ENCODE measurements at places on chromosomes 5 and 9. TPM values are rescaled to one million over a fixed set of nuclear protein-coding genes. Genes with fewer than 3 reads are reported as not detected.

GRCh38 chr5:100026606-100027005 is 508.6 kb upstream of the FAM174A start:
- no peak for DNase-seq

GRCh38 chr9:14722391-14723035 is at the start of gene CER1:
Gene CER1 (minus strand): TSS chr9:14722733. CDS start chr9:14722672, 61 bp downstream.
- DNase-seq = no peak

Gene GOLGA2
- total RNA-seq = 69.4 TPM

Gene FBN2
- total RNA-seq = 106 TPM

DNA sequence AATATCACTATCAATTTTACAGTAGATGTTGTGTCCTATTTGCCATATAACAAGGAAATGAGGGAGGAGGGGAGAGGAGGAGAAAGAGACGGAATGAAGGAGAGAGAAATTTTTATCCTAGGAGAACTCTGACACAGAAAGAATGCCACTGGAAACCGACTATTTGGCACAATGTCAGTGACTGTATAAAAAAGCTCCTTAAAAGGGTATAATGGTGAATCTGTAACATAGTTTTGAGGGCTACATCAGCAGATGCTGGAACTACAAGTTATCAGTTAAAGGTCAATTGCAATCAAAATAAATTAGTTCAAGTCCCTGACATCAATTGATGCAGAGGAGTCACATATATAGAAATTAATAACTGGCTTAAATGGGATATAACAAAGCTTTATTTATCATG is 5.7 kb downstream of the EDIL3 start:
- DNase-seq = no peak

- DNase-seq = no peak
These were observed 112.3 kb downstream of the SMARCA2 start for GRCh38 chr9:2127486-2127885.

GRCh38 chr9:98444601-98445000 is 189.2 kb upstream of the TBC1D2 start:
- no peak for DNase-seq

GRCh38 chr5:57327561-57328367 is 153.9 kb downstream of the GPBP1 start:
- no peak for DNase-seq

- DNase-seq = no peak
These were observed 28.4 kb downstream of the NEURL1B start for GRCh38 chr5:172669386-172670004.

Gene FOXD4L4
- 0.13 TPM for total RNA-seq

DNA sequence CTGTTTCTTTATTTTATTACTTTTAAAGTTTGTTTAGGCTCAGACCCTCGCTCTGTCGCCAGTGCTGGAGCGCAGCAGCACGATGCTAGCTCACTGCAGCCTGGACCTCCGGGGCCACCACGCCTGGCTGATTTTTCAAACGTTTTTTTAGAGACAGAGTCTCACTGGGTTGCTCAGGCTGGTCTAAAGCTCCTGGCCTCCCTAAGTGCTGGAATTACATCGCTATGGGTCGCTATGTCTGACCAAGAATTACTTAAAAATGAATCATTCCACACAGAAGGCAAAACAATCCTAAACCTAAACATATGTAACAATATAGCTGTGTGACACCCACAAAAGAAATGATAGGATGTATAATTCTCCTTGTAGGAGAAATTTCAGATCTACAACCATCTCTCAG is 86.9 kb upstream of the SIMC1 start:
- no peak for DNase-seq

All from endothelial cell (in vitro differentiated cells).